Non-pigmented ciliary epithelial cell (primary cell): ENCODE measurements at places on chromosomes 5 and 9.

DNA sequence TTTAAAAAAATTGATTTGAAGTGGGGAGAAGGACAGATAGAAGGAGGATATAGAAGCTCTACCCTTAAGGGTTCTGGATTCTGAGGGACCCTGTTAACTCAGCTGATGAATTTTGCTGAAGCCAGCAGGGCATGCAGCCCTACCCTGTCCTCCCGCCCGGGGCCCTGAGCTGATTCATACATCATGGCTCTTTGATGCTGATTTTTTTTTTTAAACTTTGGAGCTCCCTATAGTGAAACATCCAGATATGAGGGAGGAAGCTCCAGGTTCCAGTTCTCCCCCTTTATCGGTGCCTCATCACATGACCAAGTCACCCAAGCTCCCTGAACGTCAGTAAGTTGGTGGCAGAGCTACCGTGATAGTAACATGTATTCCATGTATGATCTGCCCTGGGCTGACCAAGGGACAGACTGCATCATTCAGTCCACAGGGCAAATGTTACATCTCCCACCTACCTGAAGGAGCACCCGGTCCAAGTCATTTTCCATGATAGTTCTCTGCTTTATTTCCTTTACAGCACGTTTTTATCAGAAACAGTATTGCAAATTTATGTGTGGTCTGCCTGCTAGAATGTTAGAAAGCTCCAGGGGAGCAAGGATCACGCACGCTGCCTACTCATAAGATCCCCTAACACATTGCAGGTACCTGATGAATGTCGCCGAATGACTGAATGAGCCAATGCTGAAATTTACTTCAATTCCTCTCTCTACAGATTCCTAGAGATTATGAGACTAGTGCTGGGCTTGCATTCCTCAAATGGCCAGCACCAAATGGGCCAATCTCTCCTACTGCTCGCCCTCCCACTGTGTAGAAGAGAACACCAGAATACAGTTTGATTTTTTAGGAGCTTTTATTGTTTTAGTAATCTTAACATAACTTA is 25.9 kb downstream of the SPARC start:
- DNase-seq, result no peak

DNA sequence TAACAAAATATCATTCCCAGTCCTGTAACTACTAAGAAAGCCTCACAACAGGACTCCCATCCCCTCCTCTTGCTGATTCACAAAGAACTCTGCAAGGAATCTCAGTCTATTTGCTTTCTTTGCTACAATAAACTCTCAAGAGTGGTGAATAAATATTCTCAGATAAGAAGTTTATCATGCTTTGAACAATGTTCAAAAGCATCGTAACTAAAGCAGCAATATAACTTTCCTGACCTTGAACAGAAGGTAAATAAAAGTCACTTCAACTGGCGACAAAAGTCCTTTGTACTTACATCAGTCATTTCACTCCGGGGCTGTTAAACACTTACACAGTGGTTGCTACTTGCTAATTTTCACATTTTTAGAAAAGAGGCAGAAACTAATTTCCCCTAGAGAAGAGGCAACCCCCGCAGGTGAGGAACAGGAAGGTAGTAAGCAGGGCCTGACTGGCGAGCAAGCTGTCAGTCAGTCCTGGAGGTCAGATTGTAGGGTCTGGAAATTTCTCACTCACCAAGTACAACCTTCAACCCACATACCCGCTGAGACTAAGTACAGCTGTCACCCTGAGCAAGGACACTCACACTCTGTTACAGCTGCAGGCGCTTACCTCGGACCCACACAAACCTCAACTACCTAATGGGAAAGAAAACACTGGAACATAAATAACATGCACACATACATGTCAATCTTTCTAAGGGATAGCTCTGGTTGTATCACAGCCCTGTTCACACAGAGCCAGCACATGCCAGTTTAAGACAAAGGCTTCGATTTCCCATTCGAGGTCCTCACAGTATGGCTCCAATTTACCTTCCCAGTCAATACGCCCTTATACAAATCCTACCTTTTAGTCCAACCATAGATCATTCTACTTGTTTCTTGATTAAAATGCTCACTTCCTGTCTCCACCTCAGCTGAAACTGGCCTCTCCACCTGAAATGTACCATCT is 104.6 kb upstream of the RETREG1 start:
- DNase-seq, result no peak

DNA sequence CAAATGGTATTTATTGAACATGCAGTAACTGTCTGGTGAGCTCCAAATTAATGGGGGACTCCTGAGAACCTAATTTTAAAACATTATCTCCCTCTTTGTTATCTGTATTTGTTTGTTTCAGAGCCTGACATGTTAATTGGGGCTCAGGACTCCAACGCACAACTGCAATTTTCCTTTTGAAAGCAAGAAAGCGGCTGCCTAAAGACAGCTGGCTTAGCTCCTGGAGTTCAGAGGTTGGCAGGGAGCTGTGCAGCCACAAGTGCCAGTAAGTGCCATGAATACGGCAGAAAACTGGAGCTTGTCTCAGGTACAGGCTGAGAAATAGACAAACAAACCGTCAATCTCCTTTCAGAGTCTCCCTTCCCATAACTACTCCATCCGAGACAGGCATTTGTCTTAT is 80.9 kb downstream of the PPP2R2B start:
- no peak for DNase-seq

- no peak for DNase-seq
These were observed 84.1 kb downstream of the PPP2R2B start for GRCh38 chr5:146794326-146795029.

DNA sequence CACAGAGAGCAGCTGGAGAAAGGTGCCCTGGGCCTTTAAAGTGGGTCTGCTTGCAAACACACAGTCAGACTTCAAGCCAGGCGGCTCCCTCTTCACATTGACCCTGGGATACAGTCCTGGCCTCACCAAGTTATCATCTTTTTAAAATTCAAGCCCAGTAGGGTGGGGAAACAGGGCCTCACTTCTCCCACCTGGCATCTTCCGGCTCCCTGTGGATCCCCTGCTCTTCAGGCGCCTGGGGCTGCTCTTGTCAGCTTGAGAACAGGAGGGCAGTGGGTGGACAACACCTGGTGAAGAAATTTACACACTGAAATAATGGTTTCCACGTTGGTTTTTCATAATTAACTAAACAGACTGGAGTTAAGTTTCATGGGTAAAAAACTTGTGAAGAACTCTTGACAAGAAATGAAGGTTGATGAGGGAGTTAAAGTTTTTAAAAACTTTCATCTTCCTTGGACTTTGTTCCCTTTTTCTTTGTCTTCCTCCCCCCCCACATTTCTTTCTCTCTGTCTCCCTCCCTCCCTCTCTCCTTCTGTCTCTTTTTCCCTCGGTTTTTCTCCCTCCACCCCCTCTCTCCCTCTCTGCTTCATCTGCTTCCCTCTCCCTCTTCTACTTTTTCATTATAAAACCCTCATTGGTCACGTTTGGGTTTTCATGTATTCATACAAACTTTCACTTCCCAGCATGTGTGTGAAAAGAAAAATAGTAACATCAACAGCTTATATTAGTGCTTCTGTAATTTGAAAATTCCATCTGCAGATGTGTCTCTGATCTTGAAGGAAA is 219.6 kb downstream of the DMRT2 start:
- DNase-seq, result no peak

- no peak for DNase-seq
These were observed 287.4 kb downstream of the ARHGAP26 start for GRCh38 chr5:143057580-143057999.

DNA sequence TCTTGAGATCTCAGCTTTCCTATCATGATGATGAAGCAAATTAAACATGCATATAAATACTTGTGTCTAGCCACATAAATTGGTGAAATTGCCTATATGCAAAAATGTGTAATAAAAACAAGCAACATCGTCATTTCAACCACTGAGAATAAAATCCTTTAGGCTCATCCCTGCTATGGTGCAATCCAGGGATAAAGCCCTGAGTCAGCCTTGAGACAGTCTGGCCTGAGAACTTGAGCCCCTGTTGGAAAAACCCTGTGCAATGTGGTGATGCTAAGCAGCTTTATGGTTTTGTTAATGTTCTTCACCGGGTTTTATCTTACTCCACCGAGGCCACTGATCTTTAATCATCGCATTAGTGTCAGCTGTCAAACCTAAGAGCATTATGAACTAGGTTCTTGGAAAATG is 170.5 kb downstream of the DCP2 start:
- DNase-seq, result peak; percentile 78

DNA sequence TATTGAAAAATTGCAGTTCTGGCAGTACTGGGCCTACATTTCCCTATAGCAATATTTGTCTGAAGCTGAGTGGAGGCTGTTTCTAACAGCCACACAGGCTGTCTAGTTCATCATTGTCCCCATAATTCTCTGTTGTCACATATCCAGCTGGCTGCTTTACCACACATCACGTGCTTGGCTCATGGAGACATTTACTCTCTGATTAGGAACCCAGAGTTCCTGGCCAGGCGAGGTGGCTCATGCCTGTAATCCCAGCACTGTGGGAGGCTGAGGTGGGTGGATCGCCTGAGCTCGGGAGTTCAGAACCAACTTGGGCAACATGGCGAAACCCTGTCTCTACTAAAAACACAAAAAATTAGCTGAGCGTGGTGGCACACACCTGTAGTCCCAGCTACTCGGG is 81.4 kb downstream of the PGM5 start:
- no peak for DNase-seq

- peak; percentile 96 for DNase-seq
These were observed 51.1 kb upstream of the LHFPL2 start for GRCh38 chr5:78699552-78700153.

DNA sequence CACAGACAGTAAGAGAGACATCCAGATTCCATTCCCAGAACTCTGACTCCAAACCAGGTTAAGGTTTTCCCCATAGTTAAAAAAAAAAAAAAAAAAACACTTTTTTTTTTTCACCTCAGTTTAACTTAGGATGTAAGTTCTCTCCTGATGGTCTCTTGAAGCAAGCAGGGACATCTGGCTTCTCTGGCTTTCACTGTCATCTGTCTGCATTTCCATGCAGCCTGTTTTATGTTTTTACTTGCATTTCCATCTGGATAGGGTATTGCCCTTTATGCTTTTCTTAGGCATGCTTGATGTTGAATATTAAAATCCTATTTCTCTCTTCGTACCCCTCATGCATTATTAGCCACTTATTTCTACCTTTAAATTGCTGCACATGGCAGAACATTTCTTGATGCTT is 135.3 kb upstream of the WWC1 start:
- no peak for DNase-seq

DNA sequence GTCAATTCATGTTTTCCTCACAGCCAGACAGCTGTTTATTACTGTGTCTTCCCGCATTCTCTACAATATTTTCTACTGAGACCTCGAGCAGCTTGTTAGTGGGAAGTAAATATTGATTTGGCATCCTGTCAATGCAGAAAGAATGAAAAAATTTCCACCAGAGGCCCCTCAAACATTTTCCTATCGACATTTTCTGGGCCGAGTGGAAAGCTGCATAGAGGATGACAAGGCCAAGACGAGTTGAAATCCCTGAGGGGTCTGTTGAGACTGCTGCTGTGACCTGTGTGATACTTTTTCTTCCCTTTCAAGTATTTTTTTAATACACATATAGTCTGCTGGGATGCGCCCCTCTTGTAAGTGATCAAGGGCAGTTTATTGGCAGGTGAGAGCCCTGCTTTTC is 91.4 kb upstream of the SH3GL2 start:
- DNase-seq, result no peak

GRCh38 chr5:71786337-71787055 is 67.4 kb downstream of the CARTPT start:
- DNase-seq, result no peak

DNA sequence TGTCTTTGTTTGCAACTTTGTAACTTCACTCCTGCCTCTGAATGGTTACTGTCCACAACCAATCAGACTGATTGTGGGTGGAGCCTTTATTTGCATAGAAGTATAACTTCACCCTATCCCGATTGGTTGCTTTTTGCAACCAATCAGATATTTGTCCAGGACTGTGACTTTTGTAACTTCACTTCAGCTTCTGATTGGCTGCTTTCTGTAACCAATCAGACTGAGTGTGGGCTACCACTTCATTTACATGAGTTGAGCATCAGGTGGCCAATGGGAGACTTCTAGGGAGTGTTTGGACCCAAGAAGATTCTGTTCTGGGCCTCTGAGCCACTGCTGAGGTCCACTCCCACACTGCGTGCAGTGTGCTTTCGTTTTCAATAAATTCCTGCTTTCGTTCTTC is 1810.7 kb upstream of the CDH6 start:
- DNase-seq, result no peak

GRCh38 chr5:79845448-79846197 is 145.4 kb downstream of the MTX3 start:
- DNase-seq, result peak; percentile 37

GRCh38 chr5:149912226-149912871 is 32.2 kb downstream of the PDE6A start:
- DNase-seq, result no peak

DNA sequence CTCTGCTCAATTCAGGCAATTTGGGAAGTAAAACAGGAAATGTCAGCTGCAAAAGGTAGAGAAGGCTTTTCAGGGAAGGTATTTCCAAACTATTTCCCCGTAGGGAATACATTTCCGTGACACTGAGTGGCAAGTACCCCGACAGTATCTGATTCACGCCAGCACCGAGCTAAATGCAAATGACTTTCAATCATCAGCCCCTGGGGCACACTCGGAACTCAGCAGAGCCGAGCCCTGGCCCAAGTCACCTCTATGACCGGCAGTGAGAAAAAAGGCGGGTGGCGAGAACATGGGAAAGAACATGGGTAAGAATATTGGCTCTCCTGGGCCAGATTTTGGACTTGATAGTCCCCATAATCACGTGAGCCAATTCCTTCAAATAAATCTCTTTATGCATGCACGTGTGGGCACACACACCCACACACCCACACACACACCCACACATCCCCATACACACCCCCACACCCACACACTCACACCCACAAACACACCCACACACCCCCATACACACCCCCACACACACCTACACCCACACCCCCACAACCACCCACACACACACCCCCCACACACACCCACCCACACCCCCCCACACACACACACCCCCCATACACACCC is 43.0 kb downstream of the COL23A1 start:
- no peak for DNase-seq

GRCh38 chr9:86396412-86396811 is 42.2 kb upstream of the TUT7 start:
- no peak for DNase-seq

- peak; percentile 66 for DNase-seq
These were observed 938 bp downstream of the NINJ1 start for GRCh38 chr9:93132946-93133680.

GRCh38 chr5:73652391-73652790 is 26.4 kb downstream of the ARHGEF28 start:
- no peak for DNase-seq

GRCh38 chr9:37412431-37413151 is 9.9 kb upstream of the GRHPR start:
- peak; percentile 17 for DNase-seq

GRCh38 chr9:17064558-17064957 is 70.3 kb upstream of the CNTLN start:
- DNase-seq, result no peak
